ENCODE measurements at places on chromosomes 5 and 9.

GRCh38 chr5:78650531-78650930, 2.0 kb upstream of the LHFPL2 start:
- no peak for DNase-seq

GRCh38 chr9:79395755-79396154, 176.0 kb upstream of the TLE4 start:
- no peak for DNase-seq

DNA sequence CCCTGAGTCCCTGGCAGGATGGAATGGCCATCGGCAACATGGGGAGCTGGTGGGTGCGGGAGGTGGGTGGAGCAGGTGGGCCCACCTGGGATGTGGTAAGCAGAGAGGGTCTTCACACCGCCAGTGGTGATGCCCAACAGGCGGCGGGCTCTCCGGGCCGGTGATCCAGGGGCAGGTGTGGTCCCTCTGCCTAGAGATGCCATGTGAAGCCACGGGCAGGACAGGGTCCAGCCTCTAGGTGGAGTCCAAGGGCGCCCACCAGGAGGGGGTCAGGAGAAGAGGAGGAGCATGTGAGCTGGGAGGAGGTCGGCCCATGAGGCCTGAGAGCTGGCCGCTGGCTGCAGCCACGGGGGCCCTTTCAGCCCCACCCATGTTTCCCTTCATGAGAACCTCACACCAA, 221.1 kb downstream of the FANCC start:
- no peak for DNase-seq

- DNase-seq, result no peak
Observed at GRCh38 chr5:81556809-81557208, 162.9 kb upstream of the ACOT12 start.

GRCh38 chr5:69364414-69364813, 4.9 kb downstream of the AK6 start:
- no peak for DNase-seq

- no peak for DNase-seq
Observed at GRCh38 chr9:93170571-93170970, 13.4 kb upstream of the WNK2 start.

- DNase-seq, result no peak
Observed at GRCh38 chr9:34650816-34651215, 1.2 kb upstream of the IL11RA start.

- DNase-seq, result no peak
Observed at GRCh38 chr5:133428072-133428660, 184.2 kb downstream of the FSTL4 start.

DNA sequence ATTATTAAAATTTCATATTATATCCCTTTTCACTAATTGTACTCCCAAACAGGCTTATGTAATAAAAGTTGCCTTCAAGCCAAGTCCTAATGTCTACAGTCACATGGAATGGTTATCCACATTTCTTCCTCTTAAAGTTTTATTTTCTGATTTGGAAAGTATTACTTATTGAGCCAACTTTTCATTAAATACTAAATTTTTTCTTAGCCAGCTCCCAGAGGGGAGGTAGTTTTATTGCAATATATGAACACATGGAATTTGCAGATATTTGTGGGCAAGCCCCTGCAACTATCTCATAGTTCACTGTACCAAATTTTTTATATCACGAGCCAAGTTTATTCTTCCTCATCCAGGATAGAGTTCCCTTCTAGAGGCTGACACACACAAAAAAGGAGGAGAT, 332.8 kb upstream of the PTGER4 start:
- no peak for DNase-seq

- DNase-seq, result no peak
Observed at GRCh38 chr5:176583076-176583475, 26.9 kb downstream of the GPRIN1 start.

- DNase-seq, result no peak
Observed at GRCh38 chr9:86369810-86370209, 15.6 kb upstream of the TUT7 start.

DNA sequence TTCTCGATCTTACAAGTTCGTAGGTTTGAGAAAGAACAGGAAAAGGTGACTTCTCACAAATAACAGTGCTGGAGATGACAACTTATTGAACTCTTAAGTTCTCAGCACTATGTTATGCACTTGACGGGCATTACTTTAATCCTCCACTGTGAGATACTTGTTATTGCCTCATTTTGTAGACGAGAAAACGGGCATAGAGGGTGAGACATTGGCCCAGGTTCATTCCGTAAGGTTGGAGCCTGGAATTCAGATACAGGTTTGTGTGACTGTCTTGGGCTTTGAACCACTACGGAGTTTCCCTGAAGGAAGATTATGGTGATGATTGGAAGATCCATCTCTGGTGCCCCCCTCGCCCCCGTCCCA, 657 bp downstream of the MAT2B start:
- DNase-seq, result no peak

DNA sequence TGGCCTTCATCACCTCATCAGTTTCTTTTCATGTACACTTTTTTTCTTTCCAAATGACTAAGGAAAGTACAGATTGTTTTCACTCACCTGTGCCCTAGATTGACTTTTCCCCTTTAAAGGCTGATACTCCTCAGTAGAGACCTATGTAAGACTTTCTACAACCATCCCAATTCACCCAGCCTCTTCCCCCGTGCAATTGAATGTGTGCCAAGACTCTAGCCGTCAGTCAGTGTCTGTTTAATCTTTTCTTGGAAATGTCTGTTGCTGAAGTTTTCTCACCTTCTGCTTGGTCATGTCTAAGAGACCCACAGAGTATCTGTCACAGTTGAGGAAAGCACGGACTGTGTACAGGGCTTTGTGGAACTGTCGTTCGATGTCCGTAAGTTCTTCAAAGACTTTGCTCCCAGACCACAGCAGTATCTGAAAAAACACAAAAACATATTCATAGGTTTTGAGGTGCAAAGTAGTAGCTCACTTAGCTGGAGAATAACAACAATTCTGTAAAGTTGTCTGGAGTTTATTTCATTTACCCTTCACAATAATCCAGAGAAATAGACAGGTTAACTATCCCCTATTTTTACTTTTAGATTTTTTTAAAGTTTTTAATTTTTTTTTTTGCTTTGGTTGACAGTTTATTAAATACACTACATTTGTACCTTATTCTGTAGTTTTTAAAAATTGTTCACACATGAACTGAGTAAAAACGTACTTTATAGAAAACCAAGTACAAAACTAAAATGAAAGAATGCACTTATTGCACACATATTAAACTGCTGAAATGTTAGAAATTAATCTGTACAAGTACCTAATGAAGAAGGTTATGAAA, 13.6 kb downstream of the PDE6A start:
- DNase-seq, result no peak

- no peak for DNase-seq
Observed at GRCh38 chr5:125499636-125500332, 753.3 kb upstream of the ZNF608 start.

- DNase-seq, result no peak
Observed at GRCh38 chr9:109011231-109011671, 2.0 kb downstream of the CTNNAL1 start.

GRCh38 chr5:68214482-68215207, 911 bp upstream of the PIK3R1 start:
- DNase-seq, result no peak

DNA sequence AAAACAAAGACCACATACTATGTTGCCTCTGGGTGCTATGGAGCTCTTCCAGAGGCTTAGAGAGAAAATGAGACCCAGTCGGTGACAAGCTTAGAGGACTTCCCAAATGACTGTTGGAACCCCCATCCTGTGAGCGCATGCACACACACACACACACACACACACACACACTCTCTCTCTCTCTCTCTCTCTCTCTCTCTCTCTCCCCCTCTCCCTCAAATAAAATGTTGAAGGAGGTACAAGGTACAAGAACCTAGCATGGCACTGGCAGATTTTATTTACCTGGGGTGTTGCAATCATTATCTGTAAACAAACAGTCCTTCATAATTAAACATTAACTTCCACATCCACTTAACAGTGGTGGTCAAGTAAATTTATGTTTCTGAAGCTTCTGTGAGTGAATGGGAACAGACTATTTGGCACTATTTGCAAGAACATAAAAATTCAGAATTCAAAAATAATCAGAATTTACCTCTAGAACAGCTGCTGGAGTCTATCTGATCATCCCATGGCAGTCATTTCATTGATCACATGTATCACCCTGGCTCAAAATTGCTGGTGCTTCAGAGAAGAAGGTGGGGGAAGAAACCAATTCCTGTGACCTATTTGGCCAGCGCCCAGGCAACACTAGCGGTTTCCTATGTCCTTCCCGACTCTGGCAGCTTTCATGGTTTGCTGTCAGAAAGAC, 24.9 kb downstream of the TRPM3 start:
- no peak for DNase-seq

- DNase-seq, result no peak
Observed at GRCh38 chr5:151093476-151093889, 12.6 kb upstream of the TNIP1 start.

DNA sequence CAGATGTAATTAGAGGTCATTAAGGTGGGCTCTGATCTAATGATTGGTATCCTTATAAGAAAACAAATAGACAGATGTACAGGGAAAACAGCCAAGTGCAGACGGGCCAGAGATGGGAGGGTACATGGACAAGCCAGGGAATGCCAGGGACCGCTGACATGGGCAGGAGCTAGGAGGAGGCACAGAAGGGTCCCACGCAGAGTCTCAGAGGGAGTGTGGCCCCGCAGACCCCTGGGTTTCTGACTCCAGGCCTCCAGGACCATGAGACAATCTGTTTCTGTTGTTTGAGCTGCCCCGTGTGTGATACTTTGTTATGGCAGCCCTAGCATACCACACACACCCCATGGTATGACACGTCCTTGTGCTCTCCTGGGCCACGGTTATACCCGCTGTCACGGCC, 29.1 kb downstream of the GADD45G start:
- no peak for DNase-seq

Measured in T-helper 22 cell (primary cell).